Stomach (tissue), 19 donors: ENCODE measurements at places on chromosomes 4 and X. TPM values are rescaled to one million over a fixed set of nuclear protein-coding genes. Genes with fewer than 3 reads are reported as not detected.

Gene TRIM61
- 3.6 TPM for total RNA-seq

DNA sequence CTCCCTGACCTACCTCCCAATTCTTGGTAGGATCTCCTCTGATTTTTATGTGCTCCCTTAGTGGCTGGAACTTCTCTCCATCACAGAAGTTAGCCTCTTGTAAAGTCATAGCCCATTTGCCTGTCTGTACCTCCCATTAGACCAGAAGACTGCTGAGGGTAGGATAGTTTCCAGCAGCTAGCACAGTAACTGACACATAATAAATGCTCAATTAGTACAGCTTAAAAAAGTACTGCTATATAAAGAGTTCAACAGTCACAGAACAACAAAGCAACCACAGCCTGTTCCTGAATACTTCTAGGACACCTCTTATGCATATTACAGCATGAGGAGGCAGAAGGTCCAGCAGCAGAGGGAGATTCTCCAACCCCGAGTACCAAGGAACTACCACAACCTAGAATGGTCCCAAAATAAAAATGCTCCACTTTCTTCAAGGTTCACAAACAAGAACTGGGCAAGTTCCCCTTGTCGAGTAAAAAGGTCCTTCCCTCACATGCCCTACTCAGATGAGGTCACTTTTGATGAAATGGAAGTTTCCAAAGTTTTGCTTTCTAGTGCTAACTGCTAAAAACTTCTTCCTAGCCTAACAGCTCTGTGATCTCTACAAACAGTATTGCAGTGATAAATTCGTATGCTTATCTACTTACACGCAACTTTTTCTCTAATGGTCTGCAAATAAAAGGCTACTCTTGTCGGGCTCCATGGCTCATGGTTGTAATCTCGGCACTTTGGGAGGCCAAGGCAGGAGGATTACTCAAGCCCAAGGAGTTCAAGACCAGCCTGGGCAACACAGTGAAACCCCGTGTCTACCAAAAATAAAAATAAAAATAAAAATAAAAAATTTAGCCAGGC, 12.8 kb downstream of the MECP2 start:
- no peaks in the 10 kb centered on the region for H3K27me3 ChIP-seq
- no peak for DNase-seq
- no peaks in the 10 kb centered on the region for H3K36me3 ChIP-seq

GRCh38 chrX:44474410-44474809, 68.2 kb downstream of the FUNDC1 start:
- H3K27ac ChIP-seq, result no peak overlapping the region
- H3K36me3 ChIP-seq, result no peaks in the 10 kb centered on the region
- no peak for DNase-seq
- H3K4me3 ChIP-seq, result no peak overlapping the region

- no peaks in the 10 kb centered on the region for H3K36me3 ChIP-seq
- H3K4me3 ChIP-seq, result no peak overlapping the region
- no peak overlapping the region for H3K27ac ChIP-seq
Observed at GRCh38 chr4:160370046-160370445, 1267.2 kb downstream of the RAPGEF2 start.

DNA sequence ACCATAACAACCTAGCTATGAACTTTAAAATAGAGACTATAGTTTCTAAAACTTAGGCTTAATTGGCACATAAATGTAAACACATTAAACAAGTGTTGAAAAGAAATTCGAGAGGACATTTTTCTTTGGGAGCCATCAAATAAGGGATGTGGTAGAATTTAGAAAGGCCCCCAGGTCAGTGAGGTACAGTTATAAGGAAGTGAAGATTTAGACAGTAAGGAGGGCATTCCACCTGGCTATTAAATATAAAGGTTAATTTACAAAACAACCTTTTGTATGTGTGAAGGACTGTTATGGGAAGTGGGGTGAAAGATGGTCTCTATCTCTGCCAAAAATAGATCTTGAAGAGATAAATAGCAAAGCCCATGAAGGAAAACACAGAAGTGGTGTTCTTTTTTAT, 83.9 kb downstream of the AFF1 start:
- H3K4me1 ChIP-seq, result peaks cover 41% of the 10 kb centered on the region
- H3K27me3 ChIP-seq, result no peaks in the 10 kb centered on the region
- H3K36me3 ChIP-seq, result no peaks in the 10 kb centered on the region
- DNase-seq, result no peak
- peak overlapping the region; percentile 36 for H3K27ac ChIP-seq
